NCI-H2227 treated with DMSO at 0.1 percent for 48 hours (cell line): ENCODE measurements at places on chromosomes 6 and 20.

GRCh38 chr6:146898069-146898887 lies 299.5 kb downstream of the ADGB start:
- no peak for DNase-seq

- DNase-seq: peak; percentile 72
Observed at GRCh38 chr6:29653452-29654038, 3.3 kb upstream of the MOG start.

GRCh38 chr6:144145541-144145940 lies 4.8 kb upstream of the STX11 start:
- DNase-seq: no peak

DNA sequence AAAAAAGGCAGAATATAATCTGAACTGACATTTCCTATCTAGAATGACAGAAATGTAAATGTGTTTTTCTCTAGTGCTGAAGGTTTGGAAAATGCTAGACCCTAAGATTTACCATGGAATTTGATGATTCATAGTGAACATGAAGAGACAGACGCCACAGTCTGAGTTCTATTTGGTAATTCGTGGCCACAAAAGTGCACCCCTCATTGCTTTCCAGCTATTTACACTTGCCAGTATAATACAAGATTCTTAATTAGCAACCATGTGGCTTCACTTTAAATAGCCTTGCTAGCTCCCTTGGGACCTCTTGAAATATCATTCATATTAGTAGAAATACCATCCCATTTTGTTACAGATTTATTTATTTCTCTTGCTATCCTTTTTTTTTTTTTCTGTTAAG lies 636.8 kb downstream of the PRKN start:
- DNase-seq: no peak

DNA sequence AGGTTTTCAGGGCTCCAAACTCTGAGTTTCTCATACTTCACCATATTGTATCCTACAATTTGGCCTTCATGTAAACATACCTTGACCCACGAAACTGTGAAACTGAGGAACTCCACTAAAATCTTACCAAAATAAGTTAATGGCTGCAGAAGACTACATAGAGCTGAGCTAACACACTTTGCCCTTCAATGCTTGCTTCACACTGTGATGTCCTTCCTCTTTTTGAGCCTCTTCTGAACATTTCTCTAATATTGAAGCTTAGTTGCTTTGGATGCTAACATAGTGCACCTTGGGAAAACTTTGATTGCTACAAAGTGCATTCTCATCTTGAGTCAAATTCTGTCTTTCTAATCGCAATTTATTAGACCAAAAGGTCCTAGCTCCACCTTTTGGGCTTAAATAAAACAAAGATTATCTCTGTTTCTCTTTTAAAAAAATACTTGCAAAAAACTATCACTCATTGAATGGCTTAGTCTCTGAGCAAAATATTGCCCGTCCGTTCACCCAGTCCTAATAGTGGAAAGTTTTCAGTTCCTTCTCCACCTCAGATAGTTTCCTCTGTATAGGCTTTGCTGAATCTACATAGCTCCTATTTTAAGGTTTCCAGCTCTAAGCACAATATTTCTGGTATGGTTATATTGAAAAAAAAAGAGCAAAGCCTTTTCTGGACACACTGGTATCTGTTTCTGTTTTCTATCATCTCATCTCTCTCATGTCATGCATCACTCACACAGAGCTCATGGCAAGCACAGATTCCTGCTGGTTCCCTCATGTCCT lies 494.6 kb downstream of the RFPL4B start:
- no peak for DNase-seq

DNA sequence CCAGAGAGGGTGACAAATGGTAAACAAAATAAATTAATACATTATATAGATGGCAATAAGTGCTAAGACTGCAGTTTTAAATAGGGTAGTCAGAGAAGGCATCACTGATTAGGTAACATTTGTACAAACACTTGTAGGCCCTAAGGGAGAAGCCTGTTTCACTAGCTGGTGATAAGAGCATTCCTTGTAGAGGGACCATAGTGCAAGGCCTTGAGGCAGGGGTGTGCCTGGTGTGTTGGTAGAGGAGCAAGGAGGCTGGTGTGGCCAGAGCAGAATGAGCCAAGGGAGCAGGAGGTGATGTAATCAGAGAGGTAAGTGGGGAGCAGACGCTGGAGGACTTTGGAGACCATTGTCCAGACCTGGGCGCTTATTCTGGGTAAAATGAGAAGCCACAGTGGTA lies 70.7 kb downstream of the ANKRD6 start:
- DNase-seq: no peak

DNA sequence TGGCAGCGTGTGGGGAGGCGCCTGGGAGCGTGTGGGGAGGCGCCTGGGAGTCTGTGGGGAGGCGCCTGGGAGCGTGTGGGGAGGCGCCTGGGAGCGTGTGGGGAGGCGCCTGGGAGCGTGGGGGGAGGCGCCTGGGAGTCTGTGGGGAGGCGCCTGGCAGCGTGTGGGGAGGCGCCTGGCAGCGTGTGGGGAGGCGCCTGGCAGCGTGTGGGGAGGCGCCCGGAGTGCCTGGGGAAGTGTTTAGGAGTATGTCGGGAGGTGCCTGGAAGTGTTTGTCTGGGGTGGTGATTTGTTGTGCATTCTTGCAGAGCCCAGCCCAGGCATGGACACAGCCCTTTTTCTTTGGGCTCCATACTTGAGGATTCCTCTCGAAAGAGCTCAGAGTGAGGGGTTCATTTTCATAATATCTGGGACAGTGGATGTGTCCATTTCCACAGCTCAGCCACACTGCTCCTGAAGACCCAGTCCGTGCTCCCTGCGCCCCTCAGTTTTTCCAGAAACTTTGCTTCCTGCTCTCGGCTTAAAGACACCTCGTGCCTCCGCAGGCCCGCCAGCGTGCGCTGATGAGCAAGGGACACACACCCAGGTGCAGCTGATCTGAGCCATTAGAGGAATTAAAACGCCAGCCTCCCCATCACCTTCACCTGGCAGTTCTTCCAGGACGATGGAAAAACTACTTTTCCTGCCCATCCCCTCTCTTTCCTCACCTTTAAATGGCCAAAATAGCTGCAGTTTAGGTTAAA lies 172.2 kb upstream of the THBS2 start:
- DNase-seq: no peak

DNA sequence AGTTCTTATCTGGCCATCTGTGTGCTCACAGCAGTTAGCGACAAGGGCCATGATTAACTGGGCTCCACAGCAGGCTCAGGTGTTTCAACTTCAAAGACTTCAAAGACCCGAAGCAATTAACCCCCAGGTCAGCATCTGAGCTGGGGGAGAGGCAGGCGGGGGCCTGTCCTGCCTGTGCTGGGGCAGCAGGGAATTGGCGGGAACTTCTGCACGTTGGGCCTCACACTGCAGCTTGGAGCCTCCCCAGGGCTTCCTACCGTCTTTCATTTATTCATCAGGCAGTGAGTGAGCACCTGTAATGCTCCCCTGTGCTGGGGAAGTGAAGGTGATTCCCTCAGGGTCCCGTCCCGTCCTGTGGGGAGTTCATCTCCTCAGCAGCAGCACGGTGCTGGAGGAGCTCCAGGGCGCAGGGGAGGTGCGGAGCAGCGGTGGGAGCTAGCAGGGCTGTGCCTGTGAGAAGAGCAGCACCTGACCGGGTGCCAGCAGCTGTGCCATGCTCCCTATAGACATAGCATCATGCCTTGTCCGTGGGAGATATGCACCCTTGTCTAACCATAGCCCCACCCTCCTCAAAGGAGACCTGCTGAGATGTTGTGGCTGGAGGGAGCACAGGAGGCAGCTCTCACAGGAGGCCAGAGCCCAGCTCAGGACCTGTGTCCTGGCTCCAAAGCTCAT lies 51.8 kb upstream of the FRMD1 start:
- DNase-seq: no peak

- no peak for DNase-seq
Observed at GRCh38 chr6:25036461-25036860, 100.7 kb upstream of the RIPOR2 start.

- no peak for DNase-seq
Observed at GRCh38 chr6:20946022-20946421, 411.8 kb downstream of the CDKAL1 start.

DNA sequence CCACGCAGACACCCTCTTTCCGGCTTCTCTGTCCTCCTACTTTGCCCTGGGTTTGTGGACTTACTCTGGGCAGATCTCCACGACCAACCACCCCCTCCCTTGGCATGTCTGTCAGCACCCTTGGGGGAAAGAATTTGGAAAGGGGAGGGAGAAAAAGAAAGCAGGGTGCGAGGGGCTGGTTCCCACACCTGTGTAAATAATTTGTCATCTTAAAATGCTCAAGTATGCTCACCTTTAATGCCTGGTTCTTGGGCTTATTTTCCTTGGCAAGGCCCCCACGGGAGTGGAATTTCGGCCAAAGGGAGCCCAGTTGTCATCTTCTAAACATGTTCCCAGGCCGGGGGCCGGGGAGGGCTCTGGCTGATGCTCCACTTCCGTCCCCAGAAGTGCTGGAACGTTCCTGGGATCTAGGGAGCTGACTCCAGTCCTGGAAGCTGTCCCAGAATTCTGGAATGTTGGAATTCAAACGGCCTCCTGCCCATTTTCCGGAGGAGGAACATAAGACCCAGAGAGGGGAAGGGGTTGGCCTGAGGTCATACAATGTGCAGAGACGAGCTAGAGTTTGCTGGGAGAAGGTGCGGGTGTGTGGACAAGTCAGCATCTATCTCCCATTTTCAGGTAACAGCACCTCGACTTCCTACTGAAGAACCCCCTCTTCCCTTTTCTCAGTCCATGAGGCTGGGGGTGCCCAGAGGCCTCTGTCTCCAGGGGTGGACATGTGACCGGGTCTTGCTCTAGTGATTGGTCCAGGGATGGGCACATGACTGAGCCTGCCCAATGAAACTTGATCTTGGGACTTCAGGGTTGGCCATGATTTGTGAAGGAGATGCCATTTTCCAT lies 122.3 kb downstream of the CEBPB start:
- no peak for DNase-seq

GRCh38 chr20:9627219-9627618 lies 112.8 kb downstream of the LAMP5 start:
- no peak for DNase-seq

DNA sequence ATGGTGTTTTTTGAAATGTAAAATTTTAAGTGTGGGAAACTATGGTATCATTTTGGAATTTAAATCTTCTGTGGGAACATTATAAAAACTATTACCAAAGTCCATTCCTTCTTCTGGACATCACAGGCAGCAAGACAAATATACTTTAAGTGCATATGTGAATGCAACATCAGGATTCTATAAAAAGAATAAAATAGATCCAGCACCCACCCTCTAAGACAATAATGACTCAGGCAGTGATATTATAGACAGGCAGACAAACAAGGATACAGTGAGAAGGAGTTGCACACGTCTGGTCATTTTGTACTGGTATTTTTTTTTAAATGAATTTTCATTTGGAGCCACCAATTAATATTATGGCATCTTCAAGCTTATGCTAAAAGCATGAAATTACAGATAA lies 21.1 kb upstream of the NEDD9 start:
- DNase-seq: no peak

- DNase-seq: no peak
Observed at GRCh38 chr6:157790548-157791160, 32.4 kb upstream of the SNX9 start.

DNA sequence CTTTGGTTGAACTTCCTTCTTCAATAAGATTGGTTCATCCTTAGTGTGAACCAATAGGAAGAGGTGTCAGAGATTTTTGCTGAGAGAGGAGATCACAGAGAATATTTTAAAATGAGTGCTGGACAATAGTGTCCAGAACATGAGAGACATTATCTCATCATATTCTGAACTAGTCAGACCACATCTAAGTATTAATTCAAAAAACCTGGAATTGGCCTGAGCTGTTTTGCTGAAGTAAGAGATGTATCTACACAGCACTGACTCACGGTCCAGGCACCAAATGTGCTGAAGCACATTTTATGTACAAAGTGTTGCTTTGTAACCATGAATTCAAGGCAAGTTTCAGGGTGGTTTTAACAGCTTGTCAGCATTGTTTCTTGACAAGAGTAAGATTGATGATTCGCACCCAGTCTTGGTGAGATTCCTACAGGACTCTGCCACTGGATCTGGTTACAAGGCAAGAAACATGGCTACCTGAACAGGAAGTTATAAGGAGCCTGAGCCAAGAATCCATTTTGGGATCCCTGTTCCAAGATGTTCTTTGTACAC lies 178.2 kb upstream of the HEY2 start:
- no peak for DNase-seq

- DNase-seq: no peak
Observed at GRCh38 chr20:31945785-31946184, 6.1 kb downstream of the PDRG1 start.

- DNase-seq: no peak
Observed at GRCh38 chr6:34661357-34661756, 35.2 kb downstream of the ILRUN start.

DNA sequence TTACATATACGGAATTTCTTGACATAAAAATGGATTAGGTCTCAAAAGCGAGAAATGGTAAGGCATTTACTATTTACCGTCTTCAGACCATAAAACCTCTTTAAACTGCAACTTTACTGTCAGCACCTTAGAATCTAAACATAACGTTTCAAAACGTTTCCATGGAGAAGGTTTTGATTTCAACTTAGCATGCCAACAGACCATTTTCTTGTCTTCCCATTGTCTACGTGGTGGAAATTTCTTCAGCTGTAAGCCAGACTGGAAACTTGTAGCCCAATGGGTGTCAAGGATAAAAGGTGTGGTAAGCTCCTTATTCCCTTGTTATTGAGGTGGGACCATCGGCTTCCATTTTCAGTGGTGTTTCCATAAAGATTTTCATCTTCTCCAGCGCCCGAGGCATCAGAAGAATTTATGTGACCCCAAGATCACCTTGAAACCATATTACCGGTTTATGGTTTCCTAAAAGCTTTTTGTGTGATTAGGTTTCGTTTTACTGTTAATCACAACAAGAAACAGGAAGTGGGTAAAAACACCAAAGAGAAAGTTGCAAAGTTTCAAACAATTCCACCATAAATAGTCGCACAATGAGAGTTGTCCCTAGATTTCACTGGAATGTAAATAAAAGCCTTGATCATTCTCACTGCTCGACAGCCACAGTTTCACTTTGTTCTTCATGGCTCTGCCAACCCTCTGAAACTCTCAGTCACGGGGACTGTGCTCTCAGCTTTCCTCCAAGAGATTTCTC lies 63.0 kb upstream of the CD2AP start:
- DNase-seq: no peak
